AML-193 (cell line): ENCODE measurements at places on chromosomes 5 and 9.

- DNase-seq = no peak
These were observed 33.9 kb upstream of the BRD3 start for GRCh38 chr9:134101623-134102149.

DNA sequence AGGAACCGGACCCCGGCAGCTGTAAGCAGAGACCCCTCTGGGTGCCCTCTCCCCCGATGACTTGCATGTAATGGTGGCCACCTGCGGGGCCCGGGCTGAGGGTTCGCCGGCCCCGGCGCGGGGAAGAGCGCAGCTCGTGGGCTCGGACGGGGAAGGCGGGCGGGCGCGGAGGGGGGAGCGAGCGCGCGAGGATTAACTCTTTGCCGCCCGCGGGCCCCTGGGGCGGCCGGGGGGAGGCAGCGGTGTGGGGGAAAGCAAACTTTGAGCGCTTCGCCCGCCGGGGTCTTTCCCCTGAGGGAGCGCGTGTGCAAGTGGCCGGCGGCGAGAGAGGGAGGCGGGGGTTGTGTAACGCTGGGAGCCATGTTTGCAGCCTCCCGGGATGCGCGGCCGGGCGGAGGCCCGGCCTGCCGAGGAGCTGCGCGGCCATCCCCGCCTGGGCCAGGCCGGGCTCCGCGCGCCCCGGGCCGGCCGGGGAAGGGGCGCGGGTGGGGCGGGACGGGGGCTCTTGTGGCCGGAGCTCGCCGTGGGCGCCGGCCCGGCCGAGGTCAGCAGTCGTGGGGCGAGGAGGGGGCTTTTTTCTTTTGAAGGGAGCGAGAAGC lies 547 bp downstream of the ANP32B start:
- DNase-seq = no peak

- DNase-seq = no peak
These were observed at the start of gene SLC34A3 for GRCh38 chr9:137230705-137231371. SLC34A3 (plus strand) TSS chr9:137230901; CDS start chr9:137231703, 802 bp downstream.

- no peak for DNase-seq
These were observed 120.5 kb downstream of the ADAMTS2 start for GRCh38 chr5:179224741-179225140.

- DNase-seq = no peak
These were observed 206.2 kb downstream of the NDUFS4 start for GRCh38 chr5:53766673-53767072.

DNA sequence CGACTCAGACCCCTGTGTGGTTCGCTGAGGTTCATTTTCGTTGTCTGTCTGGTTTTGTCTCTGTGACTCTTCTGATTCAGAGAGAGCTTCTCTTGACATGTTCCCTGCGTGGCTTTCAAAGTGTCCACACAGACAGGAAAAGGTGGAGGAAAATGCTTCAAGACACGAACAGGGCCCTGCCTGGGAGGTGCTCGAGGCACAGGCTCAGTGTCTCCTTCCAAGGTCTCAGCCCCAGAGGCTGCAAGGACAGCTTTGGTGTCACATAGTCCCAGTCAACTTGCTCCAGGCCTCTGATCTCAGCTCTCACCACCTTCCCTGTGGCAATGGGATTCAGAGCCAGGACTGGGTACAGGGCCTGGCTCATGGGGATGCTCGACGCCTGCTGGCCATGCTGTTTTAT lies 51.6 kb upstream of the SARDH start:
- DNase-seq = no peak

DNA sequence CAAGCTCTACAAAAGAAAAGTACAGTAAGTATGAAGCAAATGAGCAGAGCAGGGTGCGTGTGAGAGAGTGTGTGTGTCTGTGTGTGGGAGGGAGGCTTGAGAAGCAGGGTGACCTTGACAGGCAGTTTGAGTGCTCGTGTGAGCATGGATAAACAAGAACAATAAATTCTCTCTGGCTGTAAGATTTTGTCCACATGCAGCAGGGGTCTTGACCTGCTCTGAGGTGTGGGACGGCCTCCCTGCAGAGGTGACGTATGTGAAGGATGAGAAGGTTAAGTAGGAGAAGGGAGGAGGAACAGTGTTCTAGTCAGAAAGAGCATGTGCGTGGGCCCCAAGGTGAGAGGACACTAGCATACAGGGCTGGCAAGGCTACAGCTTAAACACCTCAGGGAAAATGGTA lies 49.0 kb downstream of the SPTLC1 start:
- no peak for DNase-seq

DNA sequence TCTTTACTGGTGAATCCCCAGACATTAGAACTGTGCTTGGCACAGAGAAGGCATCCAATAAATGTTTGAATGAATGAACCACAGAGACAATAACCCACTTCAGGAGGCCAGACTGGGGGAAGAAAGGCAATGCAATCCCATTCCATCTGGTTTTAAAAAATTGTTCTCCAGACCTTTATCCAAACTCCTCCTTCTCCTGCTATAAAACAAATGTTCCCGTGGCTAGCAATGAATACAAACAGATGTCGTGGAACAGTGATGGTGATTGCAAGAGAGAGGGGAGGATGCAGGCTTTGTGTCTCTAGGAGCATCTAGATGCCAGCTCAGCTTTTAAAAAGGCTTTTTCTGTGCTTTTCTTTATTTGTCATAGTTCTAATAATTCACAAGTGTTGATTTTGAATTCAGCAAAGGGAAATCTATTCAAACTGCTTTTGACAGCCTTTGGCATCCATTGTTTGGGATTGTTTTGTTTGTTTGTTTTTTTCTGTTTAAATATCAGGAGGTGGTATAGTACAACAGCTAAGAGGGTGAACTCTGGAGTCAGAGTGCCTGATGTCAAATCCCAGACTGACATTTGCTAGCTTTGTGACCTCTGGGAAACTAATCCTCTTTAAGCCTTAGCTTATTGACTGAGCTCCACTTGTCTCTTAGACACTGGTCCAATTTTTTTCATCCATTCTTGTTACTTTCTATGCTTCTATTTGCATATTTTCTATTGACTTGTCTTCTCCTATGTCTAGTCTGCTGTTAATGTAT lies 59.1 kb downstream of the TNFSF15 start:
- no peak for DNase-seq
